Brain microvascular endothelial cell (primary cell): ENCODE measurements at places on chromosomes 4 and X.

DNA sequence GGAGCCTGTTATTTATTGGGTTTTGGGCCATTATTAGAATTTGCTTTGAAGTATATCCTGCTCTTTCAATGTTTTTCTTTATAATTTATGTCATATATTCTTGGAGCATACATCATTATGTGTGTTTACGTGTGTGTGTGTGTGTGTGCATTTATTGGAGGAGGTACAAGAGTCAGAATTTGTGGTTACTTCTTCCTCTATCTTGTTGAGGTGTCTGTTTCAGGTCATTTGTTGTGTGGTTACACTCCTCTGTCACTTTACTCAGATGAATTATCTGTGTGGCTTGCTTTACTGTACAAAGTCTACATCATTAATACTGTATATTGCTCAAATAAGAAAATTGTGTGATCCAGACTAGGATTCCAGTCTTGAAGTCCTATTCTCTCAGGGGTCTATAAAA is 1957.4 kb upstream of the TENM3 start:
- DNase-seq: no peak

DNA sequence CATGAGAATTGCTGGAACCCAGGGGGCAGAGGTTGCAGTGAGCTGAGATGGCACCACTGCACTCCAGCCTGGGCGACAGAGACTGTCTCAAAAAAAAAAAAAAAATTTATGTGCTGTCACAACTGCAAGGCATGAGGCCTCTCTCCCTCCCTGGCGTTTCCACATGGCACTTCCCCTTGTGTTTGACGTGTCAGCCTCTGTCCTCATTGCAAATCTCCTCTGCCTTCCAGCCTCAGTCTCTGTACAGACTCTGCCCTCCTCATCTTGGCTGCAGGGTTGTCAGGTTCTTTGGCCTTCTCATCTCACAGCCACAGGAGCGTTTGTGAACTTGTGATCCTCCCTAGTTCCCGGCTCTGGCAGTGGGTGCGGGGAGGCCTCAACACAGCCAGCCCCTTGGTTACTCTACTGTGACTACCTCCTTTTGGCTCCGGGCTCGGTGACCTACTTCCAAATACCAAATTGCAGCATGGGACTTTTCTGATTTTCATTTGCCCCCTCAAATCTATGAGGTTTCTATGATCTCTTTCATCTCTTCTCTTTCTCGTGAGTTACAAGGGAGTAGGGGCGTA is 250.0 kb downstream of the CBR4 start:
- DNase-seq: no peak

GRCh38 chrX:150841456-150842197 is 56.8 kb downstream of the CD99L2 start:
- peak; percentile 20 for DNase-seq

GRCh38 chr4:79584352-79584751 is 176.3 kb upstream of the GK2 start:
- no peak for DNase-seq

DNA sequence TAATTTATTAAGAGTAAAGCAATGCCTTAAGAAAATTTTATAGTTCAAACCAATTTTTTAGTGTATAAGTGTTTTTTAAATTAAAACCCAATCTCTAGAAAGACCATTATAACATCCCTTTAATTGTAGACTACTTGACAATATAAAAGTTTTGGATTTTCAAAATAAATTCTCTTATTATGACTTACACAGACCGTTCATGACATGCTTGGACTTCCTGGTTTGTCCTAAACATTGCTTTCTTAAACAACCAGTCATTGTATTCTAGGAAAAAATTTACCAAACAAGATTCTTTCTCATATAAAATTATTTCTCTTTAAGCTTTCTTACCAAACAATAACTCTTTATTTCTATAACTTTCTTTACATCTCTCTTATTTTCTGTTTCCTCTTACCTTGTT is 49.0 kb upstream of the CXorf51A start:
- peak; percentile 1 for DNase-seq

DNA sequence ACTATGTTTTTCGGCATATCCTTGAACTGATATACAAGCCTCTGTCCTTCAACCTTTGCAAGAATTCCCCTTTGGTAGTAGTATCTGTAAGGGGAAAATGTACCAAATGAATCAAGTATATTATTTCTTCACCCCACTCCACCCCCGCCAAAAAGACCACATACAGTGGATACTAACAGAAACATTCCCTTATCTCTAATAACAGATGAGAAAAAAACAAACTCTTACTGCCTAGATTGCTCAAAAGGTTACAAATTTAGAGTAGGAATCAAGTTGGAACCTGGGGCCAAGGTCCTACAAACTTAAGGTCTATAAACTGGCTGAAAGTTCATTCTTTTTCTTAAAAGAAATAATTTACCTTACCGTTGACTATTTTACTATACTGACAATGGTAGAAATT is 45.0 kb downstream of the NOCT start:
- DNase-seq: no peak

DNA sequence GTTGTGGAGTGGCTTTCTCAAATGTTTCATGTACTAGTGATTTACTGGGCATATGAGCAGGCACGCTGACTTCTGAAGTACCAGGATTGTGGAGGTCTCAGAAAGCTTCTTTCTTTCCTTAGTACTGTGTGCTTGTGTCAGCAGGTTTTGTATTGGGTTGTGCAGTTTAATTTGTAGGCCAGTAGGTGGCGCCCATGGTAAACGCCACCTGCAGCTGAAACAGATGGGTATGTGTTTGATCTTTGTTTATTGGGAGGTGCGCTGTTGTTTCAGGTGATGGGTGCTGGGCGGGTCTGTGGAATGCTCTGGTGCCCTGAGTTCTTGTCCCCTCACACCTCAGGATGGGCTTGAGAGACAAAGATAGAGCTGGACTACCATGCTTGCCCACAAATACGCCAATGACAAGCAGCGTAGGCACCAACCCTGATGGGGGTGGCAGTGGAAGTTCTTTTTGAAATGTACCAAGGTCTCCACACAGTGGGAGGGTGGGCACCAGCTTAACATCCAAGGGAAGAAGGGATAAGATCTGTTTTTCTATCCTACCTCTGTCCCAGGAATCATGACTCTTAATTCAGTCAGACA is 141.5 kb downstream of the RPS6KA6 start:
- no peak for DNase-seq

- no peak for DNase-seq
These were observed 31.4 kb upstream of the LGI2 start for GRCh38 chr4:25062098-25062497.

- DNase-seq: peak; percentile 9
These were observed 638 bp downstream of the BLTP1 start for GRCh38 chr4:122152711-122153226.

- no peak for DNase-seq
These were observed 325.4 kb upstream of the MAGEB2 start for GRCh38 chrX:29890004-29890403.

GRCh38 chr4:28250646-28251045 is 1390.0 kb downstream of the STIM2 start:
- no peak for DNase-seq

GRCh38 chr4:188714907-188715306 is 575.7 kb downstream of the TRIML1 start:
- DNase-seq: peak; percentile 70

- DNase-seq: no peak
These were observed 6.4 kb downstream of the LAMTOR3 start for GRCh38 chr4:99887837-99888236.

GRCh38 chr4:145716200-145716599 is 36.3 kb downstream of the C4orf51 start:
- DNase-seq: no peak

DNA sequence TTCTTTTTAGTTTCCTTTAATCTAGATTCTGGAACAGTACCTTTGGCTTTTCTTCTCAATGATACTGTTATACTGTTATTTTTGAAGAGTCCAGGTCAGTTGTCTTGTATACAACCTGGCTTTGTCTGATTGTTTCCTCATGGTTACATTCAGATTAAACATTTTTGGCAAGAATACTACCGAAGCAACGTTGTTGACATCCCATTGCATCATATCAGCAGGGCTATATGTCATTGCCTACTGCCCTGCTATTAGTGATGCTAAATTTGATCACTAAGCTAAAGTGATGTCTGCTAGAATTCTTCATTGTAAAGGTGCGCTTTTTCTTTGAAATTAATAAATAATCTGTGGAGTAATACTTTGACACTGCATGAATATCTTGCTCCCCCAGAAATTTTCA is 5.8 kb upstream of the ATP1B4 start:
- no peak for DNase-seq

- DNase-seq: no peak
These were observed 2.7 kb downstream of the SHROOM2 start for GRCh38 chrX:9788911-9789310.

DNA sequence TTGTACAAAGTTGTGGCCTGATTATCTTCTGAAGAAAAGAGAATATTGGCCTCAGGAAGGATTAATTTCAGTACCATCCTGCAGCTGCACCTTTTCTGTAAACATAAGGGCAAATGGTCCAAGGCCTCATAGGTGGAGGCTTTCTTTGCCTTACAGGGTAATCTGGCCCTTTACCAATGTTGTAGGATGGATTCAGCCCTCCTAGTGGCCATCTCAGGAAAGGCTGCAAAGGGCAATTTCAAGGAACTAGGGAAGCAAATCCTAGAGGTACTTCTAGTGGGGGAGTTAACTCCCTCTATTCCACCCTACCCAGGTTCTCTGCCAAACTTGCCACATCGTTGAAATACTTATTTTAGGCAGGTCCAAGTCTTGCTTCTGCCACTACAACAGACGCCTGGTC is 57.6 kb downstream of the UGT2B11 start:
- DNase-seq: no peak

DNA sequence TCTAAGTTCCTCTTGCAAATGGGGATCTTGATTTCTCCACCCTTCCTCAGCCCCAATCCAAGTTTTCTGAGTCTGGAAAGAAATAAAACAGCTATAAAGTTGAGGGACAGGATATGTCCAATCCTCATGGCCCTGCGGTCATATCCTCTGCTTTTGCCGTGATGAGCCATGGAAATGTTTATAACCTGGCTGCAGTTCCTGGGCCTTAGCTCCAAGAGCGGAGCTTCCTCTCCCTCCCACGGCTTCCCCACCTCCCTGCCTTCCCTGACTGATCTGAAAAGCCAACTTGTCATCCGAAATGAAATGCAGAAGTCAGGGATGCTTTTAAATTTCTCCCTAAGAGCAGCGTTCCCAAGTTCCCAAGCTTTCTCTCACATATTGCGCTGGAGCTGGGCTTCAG is 221.5 kb upstream of the SFRP2 start:
- no peak for DNase-seq

- no peak for DNase-seq
These were observed 260.8 kb downstream of the BCOR start for GRCh38 chrX:39836802-39837420.

DNA sequence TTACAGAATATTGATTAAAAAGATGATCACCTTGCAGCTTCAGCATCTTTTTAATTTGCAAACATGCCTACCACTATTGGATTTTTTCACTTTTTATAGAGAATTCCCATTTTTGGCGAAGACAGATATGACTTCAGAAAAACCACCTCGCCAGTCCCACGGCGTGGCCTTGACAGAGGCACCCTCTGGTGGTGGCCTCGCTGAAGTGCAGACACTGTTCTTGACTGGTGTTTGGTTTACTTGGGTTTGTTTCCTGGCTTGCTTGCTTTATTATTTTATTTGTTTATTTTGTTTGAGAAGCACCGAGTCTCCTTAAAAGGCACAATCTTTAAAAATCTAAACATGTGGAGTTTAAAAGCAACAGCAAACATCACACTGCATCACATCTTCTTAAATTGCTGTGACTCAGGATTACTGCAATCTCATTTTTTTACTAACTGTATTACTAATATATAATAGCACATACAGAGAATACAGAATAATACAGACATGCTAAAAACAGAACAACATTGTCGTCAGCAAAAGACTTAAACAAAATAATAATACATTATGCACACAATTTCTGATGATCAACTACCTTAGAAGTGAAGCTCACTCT is 13.1 kb upstream of the AMTN start:
- peak; percentile 51 for DNase-seq

- no peak for DNase-seq
These were observed 105.9 kb upstream of the DIAPH2 start for GRCh38 chrX:96578781-96579180.

DNA sequence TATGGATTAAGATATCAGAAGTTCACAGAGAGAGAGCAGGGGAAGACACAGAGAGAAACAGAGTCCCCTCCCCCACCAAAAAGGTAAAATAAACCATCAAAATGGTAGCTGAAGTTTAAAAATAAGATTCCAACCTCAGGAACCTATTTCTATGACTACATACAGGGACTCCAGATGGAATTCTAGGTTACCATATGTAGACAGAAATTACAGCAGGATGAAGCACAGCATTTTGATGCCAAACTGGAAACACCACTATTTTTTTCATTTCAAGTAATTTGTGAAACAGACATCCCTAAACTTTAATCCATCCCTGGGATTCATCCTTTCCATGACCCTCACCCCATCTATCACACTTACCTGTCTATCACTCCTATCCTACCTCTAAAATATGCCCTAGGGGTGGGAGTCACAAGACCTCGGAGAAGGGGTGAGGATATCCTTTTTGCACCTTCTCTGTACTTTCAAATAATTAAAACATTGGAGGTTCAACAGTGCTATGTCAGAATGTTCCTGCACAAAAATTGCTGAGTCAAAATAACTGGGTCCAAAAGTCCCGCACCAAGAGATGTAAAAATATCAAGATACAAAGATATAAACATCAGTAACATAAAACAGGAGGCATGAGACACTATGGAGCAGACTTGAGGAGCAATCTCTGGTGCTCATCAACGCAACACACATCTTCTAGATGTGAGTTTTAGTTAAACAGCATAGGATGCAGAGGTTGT is 344.5 kb upstream of the RASGEF1B start:
- DNase-seq: no peak

GRCh38 chr4:85826060-85826678 is 351.2 kb downstream of the ARHGAP24 start:
- DNase-seq: peak; percentile 46

GRCh38 chr4:76955182-76955581 is 5.6 kb downstream of the SEPTIN11 start:
- DNase-seq: no peak

DNA sequence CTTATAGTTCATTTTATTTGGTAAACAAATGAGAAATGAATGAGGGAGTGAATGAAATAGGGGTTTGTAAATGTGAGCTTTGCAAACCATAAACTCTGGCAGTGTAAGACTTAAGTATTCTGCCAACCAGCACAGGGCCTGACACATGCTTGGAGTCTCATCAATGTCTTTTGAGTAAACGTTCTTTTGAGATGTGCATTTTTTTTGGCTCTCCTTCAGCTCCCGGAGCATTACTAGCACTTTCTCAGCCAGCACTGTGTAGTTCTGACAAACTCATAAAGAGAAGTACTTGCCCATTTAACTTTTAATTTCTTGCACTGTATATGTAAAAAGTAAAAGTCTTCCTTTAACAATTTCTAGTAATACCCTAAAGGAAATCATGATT is 245.3 kb downstream of the HS3ST1 start:
- no peak for DNase-seq

DNA sequence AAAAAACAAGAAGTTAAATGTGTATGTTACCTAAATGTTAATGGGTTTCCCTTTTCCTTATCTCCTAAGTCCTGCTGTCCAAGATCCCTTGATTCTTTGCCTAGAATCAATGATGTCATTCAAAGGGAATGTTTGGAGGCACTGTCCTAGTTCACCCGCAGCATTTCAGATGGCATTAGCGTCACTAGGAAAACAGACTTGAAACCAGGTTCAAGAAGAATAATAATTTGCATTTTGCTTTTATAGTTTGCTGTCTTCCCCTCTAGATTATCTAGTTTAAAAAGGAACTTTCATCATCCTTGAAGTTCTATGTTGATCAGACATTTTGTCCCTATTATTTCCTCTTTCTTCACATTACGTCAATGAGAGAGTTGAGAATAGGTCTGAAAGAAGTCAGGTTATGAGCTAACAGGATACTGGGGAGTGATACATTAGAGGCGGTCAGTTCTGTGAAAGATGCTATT is 234.1 kb upstream of the PGRMC2 start:
- DNase-seq: peak; percentile 53
